AG09309 (cell line): ENCODE measurements at places on chromosomes 2 and 18.
A peak's percentile ranks its signal among the peaks of the same experiment; 100 is the strongest.

DNA sequence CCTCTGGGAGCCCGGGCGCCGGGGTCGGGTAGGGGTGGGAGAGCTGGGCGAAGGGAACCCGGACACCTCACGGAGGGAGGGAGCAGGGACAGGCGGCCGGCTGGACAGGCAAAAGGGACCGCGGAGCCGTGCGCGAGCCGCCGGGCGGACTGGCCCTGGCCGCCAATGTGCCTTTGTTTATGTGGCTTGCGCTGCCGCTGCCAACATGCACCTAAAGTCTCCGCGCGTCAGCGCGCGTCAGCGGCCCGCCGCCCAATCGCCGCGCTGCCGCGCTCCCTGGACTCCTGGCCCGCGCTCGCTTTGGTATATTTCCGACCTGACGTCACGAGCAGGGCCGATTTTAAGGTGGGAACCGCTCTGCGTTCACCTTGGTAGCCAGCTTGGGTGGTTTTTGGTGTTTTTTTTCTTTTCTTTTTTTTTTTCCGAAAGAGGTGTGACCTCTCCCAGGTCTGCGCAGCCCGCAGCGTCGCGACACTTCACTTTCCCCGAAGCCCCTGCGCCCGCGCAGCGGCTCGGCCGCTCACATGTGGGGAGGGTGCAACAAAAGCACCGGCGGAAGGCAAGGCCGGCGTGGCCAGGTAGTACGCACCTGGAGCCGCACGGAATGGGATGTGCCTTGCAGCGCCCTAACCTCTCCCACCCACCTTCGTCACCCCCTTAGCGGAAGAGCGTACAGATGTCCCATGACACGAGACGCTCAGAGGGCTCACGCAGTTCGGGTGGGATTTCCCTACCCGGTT is at the start of gene NR4A2:
Gene NR4A2 (minus strand): TSS at position 188 of the 740 bp plus-strand sequence. CDS start 2,535 bp downstream, outside the sequence.
- DNase-seq, result peak; percentile 59

GRCh38 chr2:105215586-105216192 is 25.9 kb upstream of the GPR45 start:
- no peak for DNase-seq

DNA sequence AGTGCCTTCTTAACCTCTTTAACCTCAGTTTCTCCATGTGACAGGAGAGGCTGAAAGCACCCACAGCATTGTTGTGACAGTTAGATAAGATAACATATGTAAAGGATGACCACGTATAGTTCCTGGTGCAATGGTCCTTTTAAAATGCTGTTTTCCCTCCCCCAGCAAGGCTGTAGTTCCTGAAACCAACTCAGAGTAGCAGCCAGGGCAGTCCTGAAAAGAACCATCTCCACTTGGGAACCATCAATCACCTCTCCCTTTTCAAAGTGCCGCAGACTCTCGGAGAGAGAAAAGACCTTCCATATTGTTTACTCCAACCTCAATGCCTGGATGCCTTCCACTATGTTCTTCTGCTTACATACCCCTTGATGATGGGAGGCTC is 158.8 kb downstream of the DDX1 start:
- no peak for DNase-seq

DNA sequence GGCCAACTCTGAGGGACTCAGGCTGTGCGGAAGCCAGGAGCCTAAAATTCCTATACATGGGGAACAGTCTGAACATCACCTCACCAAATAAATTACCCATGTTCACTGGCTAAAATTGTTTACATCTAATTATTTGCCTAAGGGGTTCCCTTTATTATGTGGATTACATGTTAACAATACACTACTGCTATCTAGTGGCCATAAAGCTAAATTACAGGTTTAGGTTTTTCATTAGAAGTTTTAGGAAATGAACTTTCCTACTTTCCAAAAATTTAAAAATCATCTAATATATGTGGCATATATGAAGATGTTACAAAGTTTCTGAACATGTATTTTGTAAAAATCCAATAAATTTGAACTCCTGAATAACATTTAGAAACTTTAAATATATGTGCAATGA is 40.3 kb downstream of the PLA2R1 start:
- DNase-seq, result no peak

DNA sequence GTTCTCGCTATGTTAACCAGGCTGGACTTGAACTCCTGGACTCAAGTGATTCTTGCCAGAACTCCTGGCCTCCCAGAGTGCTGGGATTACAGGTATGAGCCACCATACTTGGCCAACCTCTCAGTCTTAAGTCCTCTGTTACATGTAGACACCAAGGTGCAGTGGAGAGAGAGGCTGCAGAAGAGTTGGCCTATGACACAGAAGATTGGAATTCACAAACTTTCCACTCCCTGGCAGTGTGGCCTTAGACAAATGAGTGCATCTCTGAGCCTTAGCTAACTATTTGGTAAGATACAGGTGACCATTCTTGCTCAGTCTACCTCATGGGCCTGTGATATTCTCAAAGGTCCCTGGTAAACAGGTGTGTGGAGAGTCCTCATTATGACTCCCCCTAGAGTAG is 159.7 kb downstream of the MYCN start:
- DNase-seq, result no peak
